ENCODE measurements at places on chromosomes 7 and 10.

GRCh38 chr7:99631295-99632109 is 14.8 kb downstream of the ZSCAN25 start:
- peak; percentile 52 for DNase-seq

DNA sequence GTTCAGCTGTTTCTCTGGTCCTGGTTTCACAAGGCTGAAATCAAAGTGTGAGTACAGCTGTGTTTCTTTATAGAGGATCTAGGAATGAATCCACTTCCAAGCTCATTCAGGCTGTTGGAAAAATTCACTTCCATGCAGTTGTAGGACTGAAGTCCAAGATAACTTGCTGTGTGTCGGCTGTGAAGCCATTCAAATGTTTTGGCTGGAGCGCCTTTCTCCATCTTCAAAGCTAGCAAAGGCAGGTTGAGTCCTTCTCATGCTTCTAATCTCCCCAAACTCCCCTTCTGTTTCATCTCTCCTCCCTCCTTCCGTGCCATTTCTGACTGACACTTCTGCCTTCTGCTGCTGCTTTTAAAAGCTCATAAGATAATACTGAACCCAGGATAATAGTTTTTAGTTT is 1195.4 kb upstream of the LRRN3 start:
- no peak for DNase-seq

DNA sequence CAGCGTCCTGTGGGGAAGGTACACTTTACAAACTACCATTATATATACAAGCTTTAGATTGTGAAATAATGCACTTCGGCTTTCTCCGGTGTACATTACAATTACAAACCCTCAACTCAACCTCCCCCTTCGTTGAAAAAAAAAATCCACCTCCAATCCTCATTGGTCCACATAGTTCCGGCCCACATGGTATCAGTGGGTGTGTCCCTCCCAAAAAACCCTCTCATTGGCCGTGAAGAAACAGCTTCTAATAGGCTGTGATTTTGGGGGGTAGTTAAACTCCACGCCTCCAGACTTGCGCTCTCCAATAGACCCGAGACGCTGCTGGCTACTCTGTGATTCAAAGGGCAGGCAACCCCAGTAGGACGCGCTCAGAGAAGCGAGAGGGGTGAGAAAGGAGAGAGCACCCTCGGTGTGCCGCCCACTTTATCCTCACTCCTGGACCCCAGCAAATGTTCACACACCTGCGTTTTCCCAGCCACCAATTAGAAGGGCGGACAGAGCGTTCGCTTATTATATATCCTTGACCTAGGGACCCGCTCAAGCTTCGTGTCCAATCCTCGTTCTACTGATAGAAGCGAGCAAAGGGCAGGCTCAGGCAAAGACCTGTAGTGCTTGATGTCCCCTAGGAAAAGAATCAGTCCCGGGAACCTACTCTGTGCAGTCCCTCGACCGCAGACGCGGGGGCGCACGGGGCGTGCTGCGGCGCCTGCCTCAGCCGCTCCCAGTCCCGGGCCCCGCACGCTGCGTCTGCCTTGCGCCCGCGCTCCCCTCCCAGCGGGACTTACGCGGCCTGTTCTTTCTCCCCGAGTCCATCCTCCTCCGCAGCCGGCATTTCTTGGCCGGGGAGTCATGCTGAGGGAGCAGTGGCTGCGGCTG is 991 bp downstream of the PANK1 start:
- peak; percentile 63 for DNase-seq

GRCh38 chr10:85597006-85597405 is 769.6 kb downstream of the GRID1 start:
- DNase-seq, result no peak

DNA sequence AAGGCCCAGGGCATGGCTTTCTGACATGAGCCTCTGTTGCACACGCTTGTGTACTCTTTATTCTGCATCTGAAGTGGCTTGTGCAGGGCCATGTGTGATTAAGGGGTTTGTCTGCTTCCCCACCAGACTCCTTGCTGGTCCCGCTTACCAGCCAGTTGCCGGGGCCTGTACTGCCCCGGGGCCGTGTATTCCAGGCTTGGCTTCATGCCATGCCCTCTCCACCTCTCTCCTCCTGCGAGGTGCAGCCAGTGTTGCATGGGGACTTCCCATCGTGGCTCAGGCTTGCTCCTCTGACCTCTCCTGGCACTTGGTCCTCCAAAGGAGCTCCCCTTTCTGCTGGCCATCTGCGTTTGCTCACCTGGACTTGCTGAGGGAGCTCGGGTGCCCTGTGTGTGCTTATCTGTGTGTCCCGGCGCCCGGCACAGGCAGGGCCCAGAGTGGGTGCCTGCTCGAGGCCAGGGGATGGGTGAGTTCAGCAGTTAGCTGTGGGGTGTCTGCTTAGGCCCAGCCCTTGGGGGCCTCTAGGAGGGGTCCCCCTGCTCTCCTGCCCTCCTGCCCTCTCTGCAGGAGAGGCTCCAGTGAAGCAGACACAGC is 11.0 kb upstream of the C10orf143 start:
- no peak for DNase-seq

GRCh38 chr10:63430091-63430998 is 35.4 kb downstream of the JMJD1C start:
- no peak for DNase-seq

GRCh38 chr10:83724471-83725241 is 414.7 kb upstream of the GHITM start:
- DNase-seq, result no peak

- DNase-seq, result no peak
Observed at GRCh38 chr10:3126741-3127346, 45.7 kb downstream of the PITRM1 start.

- no peak for DNase-seq
Observed at GRCh38 chr7:79434098-79434497, 19.4 kb downstream of the MAGI2 start.

DNA sequence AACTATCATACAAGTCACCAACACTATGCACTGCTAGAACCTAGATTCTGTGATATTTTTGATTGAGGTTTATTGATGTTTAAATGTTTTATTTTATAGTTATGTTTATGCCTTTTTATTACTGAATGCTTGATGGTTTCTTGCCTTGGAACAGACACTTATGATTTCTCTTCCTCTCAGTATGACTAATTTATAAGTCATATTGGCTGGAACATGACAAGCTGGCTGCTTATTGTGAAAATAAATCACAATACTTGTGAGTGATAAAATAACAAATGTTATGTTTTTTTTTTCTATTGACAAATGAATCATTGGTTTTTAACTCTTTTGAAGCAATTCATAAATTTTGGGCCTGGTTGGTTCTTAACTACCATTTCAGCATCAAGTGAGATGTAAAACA is 142.0 kb upstream of the MALRD1 start:
- no peak for DNase-seq

DNA sequence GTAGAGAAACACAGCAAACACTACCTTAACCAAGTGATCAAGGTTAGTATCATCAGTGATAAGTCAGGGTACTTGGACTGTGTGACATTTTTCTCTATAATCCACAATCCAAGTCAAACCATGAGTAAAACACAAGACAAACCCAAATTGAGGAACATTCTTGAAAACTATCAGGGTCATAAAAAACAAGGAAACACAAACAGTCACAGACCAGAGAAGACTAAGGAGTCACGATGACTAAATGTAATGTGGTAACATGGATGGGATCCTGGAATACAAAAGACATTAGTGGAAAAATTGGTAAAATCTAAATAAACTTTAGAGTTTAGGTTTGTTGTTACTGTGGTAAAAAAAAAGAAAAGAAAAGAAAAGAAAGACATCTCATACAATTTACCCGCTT is 103.8 kb downstream of the ARMH3 start:
- no peak for DNase-seq

DNA sequence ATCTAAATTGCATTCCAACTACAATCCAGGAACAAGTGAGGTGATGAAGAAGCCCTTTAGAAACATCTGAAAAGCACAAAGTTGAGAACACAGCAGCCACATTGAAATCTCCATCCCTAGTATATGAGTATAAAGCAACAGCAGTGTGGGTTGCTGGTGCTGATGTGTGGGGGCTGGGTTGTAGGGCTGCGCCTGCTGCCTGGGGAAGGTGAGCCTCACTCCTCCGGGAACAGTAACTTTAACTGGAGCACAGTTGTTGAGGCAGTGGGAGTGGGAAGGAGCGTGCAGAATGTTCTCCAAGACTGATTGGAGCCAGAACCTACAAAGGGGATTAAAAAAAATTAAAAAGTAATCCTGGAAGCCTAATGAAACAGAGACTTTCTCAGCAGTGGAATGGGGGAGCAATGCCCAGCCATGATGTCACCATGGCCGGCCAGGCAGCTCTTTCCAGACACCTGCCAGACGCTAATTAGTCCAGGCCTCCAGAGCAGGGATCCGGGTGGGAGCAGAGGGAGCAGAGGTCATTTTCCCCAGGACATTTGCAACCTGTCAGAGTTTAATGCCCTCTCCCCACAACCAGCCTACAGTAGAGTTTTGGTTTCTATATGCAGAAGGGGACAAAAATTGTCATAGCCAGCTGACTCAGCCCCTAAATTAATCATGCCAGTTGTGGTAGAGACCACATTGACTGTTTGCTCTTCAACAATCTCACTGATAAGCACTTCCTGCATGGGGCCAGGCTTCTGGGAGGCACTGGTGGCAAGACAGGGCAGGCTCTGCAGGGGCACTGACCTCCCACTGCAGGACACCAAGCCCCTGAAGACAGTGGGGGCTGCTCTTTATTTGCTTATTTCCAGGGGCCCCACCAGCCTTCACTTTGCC is 133.0 kb upstream of the ZNF32 start:
- DNase-seq, result peak; percentile 53

DNA sequence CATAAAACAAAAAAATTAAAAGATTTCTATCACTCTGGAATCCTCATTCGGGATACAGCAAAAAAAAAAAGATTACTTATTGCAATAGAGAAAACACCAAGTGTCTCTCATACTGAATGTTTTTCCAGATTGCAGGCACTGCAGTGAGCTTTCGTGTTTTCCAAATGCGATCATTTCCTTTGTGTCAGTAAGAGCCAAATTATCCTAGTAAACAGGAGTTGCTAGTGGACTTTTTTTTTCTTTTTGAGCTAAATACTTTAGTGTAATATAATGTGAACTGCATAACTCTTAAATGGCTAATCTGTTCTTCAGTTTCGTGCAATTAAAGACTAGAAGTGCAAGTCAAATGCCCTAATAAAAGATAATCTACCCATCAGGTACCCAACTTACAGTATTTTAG is 44.4 kb upstream of the TOMM7 start:
- DNase-seq, result no peak

GRCh38 chr10:106540645-106541044 is 623.9 kb downstream of the SORCS1 start:
- no peak for DNase-seq

GRCh38 chr10:122241836-122242235 is 29.3 kb upstream of the BTBD16 start:
- DNase-seq, result no peak

DNA sequence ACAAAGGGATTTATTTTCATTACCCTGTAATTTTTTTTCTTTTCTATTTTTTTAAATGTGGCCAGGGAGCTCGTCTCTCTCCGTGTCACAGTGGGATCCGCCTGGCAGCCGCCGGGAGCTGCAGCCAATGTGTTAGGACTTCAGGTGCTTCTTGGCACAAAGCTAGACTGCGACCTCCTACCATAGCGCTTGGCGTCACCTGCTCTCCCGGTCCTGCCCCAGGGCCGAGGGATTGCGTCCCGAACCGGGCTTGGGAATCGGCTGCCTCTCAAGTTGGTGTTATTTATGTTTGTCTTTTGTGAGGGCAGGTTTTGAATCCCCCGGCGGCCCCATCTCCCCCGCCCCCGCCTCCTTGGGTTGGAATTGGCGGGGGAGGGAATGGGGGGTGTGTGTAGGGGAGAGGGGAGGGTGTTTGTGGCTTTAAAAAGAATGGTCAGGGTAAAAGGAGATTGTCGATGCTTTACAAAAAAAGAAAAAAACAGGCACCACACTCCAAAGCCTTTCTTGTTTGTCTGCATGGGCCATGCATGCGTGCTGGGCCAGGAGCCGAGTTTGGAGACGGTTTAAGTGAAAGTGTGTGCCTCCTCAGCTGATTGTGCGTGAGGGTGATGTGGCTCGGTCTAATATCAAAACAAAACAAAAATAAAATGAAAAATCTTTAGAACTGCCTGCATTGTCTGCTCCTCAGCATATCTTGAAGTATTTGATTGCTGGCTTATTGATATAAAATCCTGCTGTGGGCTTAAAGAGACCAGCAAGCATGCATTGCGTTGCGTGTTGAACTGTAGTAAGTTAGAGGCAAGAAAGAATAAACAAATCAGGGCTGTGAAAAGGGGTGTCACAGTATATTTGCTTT is 1.2 kb downstream of the PPP1R9A start:
- DNase-seq, result no peak

DNA sequence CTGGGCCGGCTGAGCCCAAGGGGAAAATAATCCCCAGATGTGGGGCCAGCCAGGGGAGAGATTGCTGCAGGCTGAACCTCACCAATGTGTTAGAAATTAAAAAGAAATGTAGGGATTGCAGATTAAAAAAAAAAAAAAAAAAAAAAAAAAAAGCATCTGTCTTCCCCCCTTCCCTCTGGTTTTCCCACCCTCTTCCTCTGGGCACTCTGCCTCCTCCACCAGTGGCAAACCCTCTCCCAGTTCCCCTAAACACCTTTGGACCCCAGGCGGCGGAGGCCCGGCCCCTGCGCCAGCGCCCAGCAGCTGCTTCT is 7.1 kb downstream of the MNX1 start:
- DNase-seq, result no peak

- DNase-seq, result no peak
Observed at GRCh38 chr10:60801522-60801921, 23.2 kb downstream of the CDK1 start.

- DNase-seq, result no peak
Observed at GRCh38 chr10:15879663-15880062, 19.4 kb upstream of the MINDY3 start.

DNA sequence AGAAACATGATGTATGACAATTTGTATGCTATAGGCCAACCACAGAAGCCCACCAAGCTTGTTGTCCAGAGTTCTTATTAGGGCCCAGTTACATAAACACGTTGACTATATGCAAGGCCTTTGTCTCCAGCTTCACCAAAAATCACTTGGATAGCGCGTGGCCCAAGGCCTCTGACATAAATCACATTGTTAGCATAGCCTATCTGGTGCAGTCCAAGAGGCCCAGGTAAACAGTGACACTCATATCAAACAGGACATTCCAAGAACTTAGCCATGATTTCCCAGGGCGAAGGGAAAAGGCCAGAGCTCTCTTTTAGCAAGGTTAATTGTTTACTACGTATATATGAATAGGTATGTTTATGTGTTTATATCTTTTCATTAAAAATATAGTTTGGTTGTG is 337.2 kb upstream of the CELF2 start:
- DNase-seq, result no peak

DNA sequence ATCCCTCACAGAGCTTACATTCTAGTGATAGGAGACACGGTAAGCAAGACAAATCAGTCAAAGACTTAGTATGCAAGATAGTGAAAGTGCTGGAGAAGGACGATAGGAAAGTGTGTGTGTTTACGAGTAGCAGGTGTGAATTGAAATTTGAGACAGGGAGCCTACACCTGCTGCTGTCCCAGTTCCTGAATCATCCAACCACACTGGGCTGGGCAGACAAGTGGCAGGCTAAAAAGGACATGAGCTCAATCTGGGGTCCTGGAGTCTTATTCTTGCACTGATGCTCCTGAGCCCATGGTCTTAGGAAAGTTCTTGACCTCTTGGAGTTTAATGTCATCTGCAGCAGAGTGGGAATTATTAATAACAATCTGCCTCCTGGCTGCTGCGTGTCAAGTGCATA is 16.2 kb downstream of the RBP3 start:
- no peak for DNase-seq

Measured in activated CD4-positive, alpha-beta T cell treated with anti-CD3 and anti-CD28 coated beads, Interleukin-2, amount 50 U/mL, for 48 hours (primary cell).